HFF-Myc (cell line): ENCODE measurements at places on chromosomes 2 and 18.

GRCh38 chr2:134401081-134401497, 147.2 kb downstream of the MGAT5 start:
- DNase-seq: no peak

- DNase-seq: no peak
Measured at GRCh38 chr2:238862701-238863100, 14.8 kb downstream of the TWIST2 start.

DNA sequence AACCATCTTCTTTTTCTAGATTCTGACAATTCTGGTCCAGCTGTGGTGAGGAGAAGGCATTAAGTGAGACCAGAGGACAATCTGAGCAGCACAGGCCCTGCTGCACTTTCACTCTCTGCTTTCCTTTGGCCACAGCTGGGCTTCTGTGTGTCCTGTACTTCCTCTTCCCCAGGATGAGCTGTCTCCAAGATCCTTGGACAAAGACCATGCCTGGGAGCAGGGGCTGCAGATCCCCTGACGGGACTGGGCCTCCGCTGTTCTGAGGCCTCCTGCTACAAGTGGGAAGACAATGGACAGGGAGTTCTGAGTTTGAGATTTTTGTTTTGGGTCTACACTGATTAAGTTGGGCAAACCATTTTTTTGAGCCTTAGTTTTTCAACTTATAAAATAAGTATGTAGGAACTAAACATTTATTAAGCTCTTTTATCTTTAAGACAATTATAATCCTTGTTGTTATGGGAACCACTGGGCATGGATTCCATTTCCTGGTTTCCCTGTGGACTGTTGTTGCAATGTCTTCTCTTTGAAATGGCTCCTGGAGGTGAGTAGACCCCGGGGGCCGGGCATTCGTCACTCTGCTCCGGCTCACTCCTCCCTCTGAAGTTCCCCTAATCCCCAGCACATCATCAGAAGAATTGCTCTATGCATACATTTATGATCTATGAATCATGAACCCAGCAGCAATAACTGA, 266.6 kb downstream of the ACTR3 start:
- no peak for DNase-seq

DNA sequence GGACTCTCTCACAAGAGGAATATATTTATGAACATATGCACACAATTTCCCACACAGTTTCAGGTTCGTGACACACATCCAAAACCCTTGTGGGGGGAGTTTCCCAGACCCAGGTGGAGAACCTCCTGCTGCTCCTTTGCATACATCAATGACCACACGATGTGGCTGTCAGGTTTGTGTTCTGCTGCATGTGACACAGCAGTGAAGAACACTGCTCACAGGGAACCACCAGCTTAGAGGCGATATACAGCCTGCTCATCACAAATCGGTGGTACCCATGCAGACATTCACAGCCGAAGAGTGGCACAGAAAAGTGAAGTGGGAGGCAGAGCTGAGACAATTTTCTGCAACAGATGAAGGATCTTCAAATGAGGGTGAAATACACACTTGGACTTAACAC, 175.6 kb upstream of the ZFP36L2 start:
- no peak for DNase-seq

GRCh38 chr2:9331704-9332103, 91.6 kb downstream of the ITGB1BP1 start:
- DNase-seq: no peak

DNA sequence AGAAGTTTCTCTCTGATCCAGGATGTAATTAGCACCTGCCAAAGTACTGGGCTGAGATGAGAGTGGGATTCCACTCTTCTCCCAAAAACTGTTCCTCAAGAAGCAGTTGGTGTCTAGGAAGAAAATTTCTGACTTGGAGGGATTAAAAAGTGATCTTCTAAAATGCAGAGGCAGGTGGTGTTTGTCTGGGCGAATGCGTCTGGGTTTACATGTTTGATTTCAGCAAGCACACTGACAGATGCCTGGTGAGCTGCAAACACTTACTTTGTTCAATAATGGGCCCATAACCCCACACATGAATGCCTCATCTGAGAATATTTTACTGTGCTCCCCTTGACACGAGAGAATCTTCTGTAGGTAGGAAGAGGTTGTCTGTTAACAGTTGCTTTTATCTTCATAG, 24.3 kb upstream of the KCNF1 start:
- no peak for DNase-seq

- DNase-seq: no peak
Measured at GRCh38 chr18:26046419-26047077, 43.9 kb downstream of the SS18 start.

DNA sequence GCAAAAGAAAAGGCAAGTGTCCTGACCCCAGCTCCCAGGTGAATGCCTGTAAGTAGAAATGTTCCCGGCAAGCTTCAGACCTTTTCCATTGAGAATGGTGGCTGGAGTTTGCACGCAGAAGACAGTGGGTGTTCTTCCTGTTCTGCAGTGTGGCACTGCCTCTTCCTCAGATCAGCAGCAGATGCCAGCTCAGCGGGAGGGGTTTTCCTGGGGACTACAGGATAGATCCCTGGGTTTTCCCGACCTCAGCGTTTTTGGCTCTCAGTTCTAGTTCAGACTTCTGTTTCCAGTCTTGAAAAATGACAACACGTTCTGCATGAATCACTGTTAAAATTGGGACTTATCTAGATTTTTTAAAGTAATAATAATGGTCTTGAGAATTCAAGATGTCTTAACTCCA, 39.2 kb downstream of the GRHL1 start:
- DNase-seq: no peak

DNA sequence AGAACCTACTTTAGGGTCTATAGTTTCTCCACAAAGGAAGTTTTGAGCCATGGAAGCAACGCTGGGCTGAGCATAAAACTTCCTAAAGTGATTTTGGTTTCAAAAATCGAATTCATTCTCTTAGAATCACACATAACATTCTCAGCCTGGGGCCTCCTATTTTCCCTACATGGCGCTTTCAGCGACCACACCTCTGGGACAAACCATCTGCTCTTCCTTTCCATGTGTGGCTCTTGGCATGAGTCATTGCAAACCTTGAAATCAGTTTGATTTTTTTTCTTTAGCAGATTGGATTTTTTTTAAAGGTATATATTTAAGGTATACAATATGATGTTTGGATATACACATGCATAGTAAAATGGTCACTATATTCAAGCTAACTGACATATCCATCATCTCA, 72.5 kb upstream of the APCDD1 start:
- no peak for DNase-seq

DNA sequence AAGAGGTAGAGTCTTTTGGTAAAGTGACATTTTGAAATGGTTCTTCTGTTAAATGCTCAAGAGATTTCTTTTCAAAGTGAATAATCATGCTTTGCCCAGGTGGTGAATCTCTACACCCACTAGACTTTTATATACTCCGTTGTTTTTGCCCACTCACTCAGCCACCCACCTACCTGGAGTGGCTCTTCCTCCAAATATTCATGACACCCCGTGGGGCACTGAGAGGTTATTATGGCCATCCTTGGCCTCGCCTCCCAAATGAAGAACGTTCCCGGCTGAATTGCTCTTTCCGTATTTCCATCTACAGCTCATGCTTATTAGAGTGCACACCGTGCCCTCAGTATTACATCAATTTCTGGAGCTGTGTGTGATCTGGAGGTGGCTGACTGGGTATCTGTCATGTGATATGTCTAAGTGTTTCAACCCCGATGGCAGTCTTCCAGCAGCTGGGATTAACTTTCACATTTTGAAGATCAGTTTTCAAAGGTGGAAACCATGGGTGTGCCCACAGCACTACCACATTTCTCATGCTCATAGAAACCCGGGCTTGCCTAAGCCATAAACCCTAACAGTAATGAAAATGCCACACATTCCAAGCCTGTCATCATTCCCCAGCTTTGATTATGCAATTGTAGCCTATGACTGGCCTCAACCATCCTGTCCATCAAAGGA, 406.6 kb upstream of the MMADHC start:
- peak; percentile 51 for DNase-seq
